ENCODE measurements at places on chromosomes 4 and X.

- no peak for DNase-seq
These were observed 204.2 kb upstream of the PDE5A start for GRCh38 chr4:119832776-119833175.

DNA sequence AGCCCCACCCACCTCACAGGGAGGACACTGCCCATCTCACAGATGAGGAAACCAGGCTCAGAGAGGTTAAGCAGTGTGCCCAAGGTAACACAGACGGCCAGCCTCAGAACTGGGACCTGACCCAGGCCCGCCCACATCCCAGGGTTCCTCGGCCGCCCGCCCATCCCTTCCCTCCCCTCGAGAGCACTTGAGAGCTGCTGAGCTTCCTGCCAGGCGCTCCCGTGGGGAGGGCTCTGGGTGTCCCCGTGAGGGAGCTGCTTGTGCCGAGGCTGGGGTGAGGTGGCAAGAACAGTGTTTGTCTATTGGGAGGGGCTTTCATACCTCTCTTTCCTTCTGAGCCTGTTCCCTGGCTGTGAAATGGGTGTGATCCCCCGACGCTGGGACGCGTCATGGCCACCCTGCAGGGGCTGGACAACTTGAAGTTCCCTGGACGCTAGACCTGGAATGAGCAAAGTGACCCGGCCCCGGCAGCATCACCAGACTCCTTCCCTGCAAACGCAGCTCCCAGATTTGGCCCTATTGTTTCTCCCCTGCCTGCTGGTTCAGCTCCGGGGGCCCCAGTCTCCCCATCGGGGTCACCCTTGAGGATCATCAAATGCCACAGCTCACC is 204.9 kb downstream of the AFAP1 start:
- no peak for DNase-seq

DNA sequence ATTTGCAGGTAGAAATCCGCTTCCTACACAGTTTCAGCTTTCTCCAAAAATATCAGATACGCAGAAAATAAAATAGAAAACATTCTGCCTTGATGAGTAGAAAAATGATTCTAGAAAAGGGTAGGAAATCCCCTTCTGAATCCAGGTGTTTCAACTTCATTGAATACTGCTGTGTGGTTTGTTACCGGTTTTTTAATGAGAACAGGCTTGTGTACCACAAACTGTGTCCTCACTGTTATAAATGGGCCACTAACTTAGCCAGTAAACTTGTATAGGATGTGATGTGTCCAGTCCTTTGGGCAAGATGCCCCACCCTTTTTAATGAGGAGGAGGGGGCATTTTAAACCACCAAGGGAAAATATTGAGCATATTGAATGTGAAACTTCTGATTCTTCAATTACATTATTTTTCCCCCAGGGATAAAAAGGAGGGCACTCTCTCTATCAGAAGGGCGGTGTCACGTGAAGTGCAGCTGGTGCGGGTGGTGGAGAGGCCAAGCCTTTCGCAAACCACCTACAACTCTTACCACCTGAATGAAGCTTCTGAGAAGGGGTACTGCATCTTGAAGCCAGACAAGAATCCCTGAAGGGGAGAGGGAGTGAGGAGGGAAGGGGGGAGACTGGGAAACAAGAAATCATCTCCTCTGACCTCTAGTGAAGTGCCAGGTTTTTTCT is 4.5 kb downstream of the CXXC4 start:
- no peak for DNase-seq

- DNase-seq: no peak
These were observed 34.7 kb downstream of the DLG3 start for GRCh38 chrX:70479247-70479921.

- DNase-seq: no peak
These were observed 145.8 kb upstream of the HCCS start for GRCh38 chrX:10965174-10965798.

DNA sequence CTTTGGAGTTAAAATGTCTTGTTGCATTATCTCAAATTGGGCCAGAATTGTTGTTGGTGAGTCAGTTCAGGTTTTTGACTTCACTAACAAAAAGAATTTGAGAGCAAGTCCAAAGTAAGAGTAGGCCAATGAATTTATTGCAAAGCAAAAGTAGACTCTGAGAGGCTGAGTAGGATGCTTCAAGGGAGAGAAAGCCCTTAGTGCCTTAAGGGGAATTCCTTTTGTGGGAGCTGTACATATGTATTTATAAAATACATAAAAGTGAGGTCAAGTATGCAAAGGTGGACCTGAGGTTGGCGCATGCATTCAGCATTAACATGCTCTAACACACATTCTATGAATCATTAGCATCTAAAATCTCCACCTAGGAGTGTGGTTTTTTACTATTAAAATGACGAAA is 565.4 kb downstream of the GRXCR1 start:
- no peak for DNase-seq

GRCh38 chr4:152091405-152091804 is 330.6 kb upstream of the GATB start:
- no peak for DNase-seq

DNA sequence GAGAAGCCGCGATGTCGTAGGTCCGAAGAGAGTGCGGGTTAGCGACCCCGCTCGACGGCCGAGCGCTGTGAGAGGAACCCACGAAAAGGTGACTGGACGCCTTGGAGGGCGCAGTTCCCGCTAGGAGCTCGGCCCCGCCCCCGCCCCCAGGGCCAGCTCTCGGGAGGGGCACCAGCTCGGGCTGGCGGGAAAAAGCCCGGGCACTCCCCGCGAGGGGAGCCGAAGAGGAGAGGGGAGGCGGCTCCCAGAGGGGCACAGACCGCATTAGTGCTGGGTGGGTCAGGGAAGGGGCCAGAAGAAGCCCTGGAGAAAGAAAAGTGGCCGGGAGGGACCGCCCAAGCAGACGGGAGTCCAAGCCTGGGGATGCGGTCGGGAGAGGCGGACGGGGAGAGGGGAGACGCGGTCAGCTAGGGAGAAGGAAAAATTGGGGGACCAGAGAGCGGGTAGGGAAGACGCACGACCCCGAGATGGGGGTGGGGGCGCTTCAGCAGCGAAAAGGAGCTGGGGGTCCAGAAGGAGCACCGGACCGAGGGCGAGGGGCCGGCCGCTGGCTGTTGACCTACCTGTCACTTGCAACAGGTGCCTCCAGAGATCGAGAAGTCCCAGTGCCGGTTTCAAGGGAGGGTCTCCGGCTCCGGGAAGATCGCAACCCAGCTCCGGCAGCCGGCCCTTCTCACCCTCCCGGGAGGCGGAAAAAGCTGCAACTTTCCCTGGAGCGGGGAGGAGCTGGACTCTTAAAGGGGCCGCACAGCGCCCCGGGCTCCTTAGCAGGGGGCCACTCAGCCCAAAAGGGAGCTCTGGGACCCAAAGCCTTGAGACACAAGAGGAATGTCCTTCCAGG is at the start of gene SYTL4:
Gene SYTL4 (minus strand): TSS at position 681 of the 841 bp plus-strand sequence. CDS start 30,084 bp downstream, outside the sequence.
- no peak for DNase-seq

Data from stimulated activated naive CD8-positive, alpha-beta T cell treated with anti-CD3 and anti-CD28 coated beads, Interleukin-15, amount 100 ng/mL, for 72 hours (primary cell).